ENCODE measurements at places on chromosomes 1 and 21.

DNA sequence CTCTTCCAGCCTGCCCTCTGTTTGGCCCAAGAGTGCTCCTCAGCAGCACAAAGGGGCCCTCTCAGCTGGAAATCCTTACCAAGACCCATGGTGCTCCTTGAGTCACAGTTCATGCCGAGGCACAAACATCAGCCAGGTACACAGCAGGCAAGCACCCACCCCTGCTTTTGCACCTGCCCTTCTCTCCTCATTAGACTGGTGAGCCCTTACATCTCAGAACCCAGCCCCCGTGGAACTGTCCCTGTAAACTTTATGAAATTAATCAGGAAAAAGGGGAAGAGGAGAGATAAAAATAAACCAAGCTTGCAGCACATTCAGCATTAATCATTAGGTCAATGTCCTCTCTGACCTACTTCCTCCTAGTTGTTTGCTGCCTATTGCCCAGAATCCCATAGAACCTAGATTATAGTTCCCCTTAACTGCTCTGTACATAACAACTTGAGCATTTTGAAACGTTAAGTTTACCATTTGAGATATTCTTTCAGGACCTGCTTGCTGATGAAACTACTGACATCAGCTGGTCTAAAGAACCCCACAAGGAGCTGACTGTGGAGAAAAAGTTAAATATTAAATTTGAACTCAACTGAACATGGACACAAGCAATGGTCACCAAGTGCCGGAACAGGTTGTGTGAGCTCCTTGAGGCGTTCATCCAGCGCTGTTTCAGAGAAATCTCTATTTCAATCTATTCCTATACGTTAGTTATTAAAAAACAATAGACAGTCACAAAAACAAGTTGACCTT lies 738.4 kb downstream of the MATN1 start:
- DNase-seq, result no peak

DNA sequence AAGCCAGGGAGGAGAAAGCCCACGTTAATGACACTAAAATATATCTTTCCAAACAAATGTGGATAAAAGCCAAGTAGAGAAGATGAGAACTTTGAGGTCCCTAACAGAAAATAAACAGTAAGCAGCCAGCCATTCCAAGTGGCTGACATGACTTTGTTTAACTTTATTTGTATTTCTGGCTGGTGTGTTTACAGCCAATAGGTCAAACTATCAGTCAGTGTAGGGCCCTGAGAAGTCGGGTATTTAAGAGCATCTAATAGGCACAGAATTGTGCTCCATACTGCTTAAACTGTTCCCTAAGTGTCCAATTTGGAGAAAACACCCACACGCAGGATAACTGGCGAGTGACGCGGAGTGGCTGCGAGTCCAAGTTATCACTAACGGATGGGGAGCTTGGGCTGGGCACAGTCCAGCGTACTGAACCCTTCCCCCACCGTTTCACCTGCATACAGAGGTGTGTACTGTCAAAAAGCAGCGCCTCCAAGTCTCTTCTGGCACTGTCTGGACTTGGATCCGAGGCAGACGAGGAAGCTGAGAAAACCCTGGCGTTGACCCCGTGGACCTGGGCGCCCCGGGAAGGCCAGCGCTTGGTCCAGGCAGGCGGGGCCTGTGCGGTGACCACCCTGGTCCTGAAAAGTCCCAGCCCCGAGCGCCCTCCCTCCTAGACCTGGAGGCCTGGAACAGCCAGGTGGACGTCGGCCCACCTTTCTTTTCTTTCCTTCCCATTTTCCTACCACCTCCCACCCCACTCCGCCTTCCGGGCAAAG lies 662 bp upstream of the LGALS8 start:
- DNase-seq, result no peak

GRCh38 chr1:235902677-235903542 lies 36.2 kb upstream of the LYST start:
- peak; percentile 88 for DNase-seq

DNA sequence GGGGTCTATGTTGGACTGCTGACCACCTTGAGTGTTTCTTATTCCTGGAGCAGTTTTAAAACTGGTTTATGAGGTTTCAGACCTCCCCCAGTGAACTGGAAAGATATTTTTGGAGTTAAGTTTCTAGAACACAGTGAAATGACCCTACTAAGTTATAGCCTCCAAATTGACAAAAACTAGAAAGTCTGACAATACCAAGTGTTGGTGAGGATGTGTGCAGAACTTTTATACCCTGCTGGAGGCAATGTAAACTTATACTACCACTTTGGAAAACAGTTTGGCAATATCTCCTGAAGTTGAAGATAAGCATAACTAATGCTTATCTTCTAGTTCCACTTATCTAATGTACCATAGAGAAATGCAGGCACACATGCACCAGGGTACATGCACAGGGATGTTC lies 10.4 kb downstream of the OLFML2B start:
- no peak for DNase-seq

DNA sequence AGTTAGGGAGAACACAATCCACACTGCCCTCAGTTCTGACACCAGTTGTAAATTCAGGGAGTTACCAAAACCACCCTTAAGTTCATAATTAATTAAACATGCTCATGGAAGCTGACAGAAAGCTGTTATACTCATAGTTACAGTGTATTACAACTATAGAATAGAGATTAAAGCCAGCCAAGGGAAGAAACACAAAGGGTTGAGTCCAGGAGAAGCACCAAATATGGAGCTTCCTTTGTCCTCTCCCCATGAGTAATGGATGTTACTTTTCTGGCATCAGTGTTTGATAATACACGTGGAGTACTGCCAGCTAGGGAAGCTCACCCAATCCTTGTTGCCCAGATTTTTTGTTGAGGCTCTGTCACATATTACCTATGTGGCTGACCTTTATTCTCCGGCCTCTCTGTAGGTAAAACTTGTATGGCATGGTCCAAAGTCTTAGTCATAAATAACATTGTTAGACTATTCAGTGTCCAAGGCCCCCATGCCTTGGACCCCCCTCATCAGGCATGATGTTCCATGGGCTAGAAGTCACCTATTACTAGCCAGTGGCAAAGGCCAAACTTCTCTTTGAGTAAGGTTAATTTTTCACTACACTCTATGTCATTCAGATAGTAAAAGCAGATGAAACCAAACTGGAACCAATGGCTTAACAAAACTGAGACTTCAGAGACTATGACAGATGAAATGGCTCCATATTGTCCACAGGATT lies 175.7 kb downstream of the GPR52 start:
- DNase-seq, result no peak

GRCh38 chr21:31203431-31204054 lies 140.5 kb downstream of the TIAM1 start:
- DNase-seq, result no peak

DNA sequence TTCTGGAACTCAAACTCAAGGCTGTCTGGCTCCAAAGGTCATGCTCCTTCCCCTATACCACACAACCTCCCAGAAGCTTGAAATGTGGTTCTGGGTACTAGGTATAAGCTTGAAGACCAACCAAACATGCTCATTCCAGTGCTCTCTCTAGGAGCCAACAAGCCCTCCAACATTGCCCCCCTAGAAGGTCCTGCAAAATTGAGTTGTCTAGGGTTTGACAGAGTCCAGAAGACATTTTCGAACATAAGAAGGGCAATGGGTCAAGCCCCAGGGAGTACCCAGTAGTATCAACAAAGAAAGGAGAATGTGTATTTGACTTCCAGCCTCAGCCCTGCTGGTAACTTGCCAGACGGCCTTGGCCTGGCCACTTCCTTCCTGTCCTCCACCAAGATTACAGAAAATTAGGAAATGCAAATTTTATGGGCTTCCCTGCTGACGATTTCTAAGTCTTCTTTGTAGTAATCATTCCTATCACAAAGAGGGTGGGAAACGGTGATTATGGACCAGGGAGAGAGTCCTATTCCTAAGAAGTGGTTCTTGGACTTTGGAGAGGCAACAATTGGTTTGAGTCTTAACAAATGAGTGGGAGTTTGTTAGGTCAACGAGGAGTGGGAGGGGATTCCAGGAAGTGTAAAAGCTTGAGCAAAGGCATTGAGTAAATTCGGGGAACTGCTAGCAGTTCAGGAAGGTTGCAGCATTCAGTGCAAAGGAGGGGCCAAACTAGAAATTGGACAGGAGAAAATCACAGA lies 18.7 kb upstream of the SLAMF1 start:
- no peak for DNase-seq

DNA sequence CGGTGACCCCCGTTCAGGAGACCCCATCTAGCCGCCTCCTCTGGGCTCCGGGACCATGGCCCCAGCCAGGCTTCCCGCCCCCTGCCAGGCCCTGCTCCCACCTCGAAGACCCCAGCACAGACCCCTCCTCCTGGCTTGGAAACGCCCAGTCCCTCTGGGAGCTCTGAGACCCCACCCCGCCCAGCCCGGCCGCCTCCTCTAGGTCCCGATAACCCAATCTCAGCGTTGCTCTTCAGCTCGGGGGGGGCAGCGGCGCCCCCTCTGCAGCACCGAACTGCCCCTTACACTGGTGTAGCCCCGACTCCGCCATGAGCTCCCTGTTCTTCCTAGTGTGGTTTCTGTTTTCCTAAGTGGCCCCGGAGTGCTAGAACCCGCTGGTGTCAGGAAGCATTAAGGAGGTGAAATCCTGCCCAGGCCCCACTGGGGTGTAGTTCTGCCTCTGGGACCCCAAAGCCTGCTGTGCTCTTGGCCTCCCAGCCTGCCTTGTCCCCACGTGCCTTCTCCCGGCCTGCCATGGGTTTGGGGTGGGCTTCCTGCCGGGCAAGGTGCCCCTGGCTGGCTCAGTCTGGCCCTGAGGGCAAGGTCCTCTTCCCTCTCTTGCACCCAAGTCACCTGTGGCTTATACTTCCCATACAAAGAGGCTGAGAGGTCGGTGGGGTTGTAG lies 10.7 kb upstream of the MMEL1 start:
- DNase-seq, result no peak

DNA sequence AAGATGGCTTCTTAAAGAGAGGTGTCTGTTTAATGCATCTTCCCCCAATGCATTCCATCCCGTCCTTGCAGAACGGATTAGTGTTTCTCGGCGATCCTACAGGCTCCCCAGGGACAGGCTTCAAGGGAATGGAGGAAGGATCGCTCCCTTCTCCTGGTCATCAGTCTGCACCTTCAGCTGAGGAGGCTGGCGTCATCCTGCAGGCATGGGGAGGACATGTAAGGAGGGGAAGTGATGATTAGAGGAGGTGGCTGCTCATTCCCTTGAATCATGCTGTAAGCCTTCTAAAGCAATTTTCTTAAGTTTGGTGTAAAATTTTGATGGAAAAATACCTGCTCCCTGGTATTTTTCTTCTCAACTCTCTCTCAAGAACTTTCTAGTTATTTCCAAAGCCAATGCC lies 603.6 kb downstream of the NPHP4 start:
- DNase-seq, result no peak

Data from AG10803 (cell line).